ENCODE measurements at places on chromosomes 2 and 18.

GRCh38 chr2:126627643-126628042 is 28.3 kb upstream of the GYPC start:
- no peak for DNase-seq

DNA sequence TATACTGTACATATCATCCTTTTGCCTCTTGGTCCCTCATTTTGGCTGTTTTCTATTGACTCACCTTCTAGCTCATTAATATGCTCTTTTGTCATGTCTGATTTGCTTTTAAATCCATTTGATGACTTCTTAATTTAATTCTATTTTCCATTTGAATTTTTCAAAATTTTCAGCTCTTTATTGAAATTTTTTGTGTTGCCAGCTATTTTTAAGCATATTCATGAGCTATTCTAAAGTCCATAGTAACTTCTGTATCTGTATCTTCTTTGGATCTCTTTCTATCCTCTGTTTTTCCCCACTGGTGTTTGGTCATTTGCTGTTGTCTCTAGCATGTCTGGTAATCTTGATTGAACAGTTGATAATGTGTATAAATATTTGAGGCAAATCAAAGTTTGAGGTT is 227.8 kb downstream of the NDUFA10 start:
- no peak for DNase-seq

DNA sequence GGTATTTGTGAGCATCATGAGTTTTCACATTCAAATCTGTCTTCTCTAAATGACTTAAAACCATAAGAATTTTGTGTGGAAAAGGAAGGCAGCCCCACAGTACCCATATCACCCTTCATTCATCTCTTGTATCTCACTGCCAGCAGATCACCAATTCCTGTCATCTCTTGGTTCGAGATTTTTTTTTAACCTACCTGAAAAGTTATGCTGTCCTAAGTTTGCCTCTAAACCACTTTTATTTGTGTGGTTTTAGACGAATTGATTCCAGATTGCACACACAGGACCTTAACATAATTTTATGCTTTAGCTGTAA is 32.0 kb downstream of the ABCG5 start:
- no peak for DNase-seq

DNA sequence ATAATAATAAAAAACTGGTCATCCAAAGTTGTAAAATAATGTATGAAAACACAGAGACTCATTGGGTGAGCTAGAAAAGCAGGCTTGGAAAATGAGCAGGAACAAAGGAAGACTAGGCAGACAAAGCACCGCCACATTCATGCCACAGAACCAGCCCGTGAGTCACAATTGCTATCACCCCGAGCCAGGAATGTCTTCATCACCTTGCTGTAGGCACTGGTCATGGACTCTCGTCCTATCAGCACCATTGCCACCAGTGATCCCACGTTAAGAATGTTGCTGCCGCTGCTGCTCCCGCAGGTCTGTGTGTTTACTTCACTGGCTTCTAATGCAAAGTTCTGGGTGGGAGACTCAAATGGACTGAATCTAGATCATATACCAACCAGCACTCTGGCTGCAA is 417.9 kb downstream of the PID1 start:
- DNase-seq, result no peak

DNA sequence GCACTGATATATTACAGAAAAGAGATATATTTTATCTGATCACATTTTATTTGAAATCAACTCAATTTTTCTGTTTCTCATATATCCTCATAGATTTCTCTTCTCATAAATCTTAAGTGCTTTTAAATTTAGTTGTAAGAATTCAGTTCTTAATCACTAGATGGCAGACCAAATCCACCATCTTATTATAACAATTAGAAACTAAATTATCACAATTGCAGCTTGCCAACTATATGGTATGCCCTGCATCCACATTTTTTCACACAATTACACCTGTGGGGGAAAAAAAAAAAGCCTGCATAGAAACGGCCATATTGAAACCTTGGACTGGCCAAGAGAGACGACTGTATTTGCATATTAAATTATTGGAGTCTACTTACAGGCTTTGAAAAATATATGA is 64.4 kb downstream of the COL5A2 start:
- no peak for DNase-seq

GRCh38 chr2:215983581-215984351 is 29.6 kb downstream of the MREG start:
- no peak for DNase-seq

DNA sequence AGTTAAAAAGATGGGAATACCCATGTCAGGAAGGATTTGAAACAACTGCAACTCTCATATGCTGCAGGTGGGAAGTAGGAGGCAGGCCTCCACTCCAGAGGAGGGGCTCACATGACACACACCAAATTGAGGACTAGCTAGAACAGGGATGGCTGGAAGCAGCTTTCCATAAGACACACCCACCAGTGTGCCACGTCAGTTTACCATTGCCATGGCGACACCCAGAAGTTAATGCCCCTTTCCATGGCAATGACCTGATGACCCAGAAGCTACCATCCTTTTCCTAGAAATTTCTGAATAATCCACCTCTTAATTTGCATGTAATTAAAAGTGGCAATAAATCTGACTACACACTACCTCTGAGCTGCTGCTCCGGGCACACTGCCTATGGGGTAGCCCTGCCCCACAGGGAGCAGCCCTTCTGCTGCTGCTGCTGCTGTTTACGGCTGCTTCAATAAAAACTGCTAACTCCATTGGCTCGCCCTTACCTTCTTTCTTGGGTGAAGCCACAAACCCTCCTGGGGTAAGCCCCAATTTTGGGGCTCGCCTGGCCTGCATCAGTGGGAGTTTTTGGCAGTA is 89.4 kb downstream of the RRM2 start:
- no peak for DNase-seq

DNA sequence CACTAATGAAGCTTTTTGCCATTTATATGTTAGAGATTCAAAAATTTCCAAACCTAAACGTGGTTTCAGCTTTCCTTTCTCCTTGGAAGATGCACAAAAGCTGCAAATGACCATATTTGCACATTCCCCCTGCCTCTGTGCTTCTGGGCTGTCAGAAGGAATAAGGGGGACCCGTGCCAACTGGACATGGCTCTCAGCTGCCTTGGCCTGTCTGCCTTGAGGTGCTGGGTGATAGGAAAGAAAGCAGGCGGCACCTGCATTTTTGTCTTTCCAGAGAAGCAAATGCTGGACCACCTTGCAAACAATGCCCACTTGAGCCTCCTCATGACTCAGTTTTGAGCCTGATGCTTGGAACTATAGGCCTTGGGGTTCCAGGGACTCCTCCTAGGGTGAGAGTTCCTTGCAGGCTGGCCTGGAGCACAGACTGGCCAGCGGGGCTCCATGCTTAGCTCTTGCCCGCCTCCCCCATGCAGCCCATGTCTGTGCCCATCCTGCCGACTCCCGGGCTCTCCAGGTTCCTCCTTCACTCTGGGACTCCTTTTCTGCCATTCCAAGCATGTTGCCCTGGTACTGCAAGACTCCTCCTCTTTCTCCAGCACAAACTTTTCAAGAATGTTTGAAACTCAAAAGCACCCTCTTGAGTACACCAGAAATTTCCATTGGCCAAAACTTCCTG is 109.0 kb upstream of the EPAS1 start:
- DNase-seq, result no peak

DNA sequence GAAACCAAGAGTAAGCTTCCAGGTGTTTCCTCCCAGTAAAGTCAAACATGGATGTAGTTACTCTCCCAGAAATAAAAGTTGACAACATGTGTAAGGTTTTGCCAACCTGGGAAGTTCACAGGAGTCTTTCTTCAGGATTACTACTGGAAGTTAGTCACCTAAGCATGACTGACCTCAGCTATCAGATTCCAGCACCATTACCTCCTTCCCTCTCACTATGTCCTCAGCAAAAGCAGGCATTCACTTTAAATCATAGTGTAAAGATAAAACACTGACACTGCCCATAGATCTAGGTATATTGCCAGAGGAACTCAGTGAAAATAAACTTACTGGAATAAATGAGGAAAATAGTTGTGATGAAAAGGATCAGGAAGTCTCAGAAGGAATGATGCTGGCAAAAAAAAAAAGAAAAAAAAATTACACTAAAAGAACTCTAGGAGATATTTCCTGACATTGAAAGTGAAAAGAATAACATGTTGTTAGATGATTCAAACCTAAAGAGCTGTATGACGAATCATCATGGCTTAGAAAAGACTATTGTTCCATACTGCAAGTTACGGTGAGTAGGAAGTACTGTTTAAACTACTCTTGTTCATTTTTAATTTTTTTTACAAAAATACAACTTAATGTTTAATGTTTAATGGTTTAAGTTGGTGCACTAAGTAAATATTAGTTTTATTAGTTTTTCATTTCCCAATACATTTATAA is 484.5 kb upstream of the ZNF804A start:
- DNase-seq, result no peak

GRCh38 chr18:13379062-13379865 is 160.7 kb downstream of the LDLRAD4 start:
- DNase-seq, result no peak

GRCh38 chr18:63817441-63818051 is 42.3 kb downstream of the SERPINB7 start:
- no peak for DNase-seq

- no peak for DNase-seq
These were observed 129.4 kb downstream of the LYPD6B start for GRCh38 chr2:149167941-149168340.

GRCh38 chr2:69956475-69956979 is 4.9 kb downstream of the ASPRV1 start:
- DNase-seq, result no peak

DNA sequence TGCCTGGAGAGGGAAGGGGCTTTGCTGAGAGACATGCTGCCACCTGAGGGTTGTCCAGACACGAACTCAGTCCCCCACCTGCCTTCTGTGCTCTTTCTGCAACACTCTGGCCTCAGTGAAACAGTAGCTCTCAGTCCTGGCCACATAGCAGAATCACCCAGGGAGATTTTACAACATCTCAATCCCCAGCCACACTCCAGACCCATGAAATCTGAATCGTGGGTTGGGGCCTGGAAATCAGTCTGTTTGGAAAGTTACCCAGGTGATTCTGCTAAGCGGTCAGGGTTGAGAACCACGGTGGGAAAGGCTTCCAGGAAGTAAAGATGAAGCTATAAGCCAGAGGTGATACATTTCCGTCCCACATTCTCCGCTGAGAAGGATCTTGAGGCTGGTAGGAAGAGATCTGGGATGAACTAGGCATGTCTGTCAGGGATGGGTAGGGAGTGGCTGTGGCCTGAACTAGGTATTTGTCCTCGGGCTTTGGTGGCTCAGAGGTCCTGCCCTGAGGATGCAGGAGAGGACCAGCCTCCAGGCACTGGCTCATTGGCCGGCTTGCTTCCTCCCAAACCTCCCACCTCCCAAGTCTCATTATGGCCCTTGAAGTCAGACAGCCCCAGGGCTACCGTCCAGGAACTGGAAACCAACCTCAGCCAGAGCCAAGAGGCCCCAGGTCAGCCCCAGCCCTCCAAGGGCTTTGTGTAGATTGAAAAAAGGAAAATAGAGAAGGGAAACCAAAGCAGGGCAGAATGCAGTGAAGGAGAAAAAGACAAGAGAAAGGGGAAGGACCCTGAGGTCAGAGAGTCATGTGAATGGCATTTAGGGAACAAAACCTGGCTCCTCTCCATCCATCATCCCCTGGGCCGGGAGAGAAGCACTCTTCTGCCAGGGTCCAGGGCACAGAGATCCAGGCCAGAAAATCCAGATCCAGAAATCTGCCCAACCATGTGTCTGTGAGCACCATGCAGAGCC is 119.6 kb downstream of the ZFP36L2 start:
- no peak for DNase-seq

GRCh38 chr2:219010162-219010756 is 17.0 kb upstream of the CRYBA2 start:
- no peak for DNase-seq

DNA sequence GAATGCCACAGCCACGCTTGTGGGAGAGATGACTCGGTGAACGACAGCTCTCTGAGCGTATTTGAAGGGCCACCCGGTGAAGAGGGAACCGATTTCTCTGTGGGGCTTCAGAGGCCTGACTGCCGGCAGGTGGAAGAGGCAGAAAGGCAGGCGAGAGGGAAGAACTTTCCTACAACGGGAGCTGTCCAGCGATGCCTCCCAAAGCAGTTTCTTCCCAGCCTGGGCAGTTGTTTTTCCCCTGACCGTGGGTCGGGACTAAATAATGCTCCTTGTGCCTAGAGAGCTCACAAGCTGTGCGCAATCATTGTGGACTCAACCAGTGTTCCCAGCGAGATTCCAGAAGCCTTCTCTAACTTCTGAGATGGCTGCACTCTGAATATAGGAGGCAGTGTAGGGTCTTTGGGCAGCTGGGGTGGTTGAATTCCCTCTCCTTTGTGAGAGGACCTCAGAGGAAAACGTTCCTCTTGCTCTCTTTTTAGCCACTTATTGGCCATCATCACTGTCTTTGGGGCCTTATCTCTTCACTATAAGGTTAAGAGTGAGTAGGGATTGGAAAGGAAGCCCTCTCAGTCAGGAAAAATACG is 710 bp downstream of the SEC11C start:
- no peak for DNase-seq

DNA sequence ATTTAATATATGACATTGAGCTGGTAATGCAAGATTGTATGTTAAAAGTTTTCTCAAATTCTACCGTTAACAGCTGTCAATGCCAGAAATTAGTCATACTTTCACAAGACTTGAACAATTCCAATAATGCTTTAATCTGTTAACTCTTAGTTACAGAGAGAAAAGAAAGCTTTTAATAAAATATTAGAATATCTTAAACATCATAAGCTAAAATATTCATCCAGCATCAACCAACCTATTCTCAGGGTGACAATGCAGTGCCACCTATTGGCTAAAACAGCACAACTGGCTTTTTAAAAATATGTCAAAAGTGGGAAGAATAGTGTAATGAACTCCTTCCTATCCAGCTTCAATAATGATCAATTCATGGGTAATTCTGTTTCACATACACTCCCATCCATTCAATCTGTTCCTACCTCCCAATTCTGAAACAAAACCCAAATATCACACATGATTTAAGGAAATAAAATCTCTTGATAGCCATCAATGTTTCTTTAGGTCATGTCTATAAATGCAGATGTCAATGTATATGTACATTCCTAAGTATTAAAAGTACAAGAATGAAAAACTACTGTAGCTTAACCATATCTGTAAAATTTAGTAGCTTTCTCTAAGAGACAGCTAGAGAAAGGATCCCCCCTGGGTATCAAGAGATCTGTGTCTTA is 79.8 kb upstream of the CCDC141 start:
- no peak for DNase-seq

DNA sequence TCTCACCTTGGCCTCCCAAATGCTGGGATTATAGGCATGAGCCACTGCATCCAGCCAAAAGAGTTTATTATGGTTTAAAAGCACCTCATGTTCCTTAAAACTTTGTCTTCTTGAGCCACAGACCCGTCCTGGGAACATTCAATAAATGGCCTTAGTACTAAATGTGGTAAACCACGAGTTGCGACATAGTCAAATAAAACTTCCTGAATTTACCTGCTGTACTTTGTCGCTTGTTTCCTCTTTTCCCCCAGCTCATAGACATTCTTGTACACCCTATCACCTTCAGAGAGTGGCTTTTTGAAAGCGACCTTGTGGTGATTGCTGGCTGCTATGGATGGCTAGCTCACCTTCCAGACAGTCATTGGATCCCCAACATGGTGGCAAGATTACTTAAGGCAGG is 310.4 kb downstream of the LRRTM1 start:
- no peak for DNase-seq

GRCh38 chr18:60925892-60926291 is 407.3 kb upstream of the CDH20 start:
- no peak for DNase-seq

GRCh38 chr2:238652053-238652770 is 195.7 kb upstream of the TWIST2 start:
- no peak for DNase-seq

Data from epithelial cell of prostate (primary cell).